AG09319 (cell line): ENCODE measurements at places on chromosomes 2 and 18.

DNA sequence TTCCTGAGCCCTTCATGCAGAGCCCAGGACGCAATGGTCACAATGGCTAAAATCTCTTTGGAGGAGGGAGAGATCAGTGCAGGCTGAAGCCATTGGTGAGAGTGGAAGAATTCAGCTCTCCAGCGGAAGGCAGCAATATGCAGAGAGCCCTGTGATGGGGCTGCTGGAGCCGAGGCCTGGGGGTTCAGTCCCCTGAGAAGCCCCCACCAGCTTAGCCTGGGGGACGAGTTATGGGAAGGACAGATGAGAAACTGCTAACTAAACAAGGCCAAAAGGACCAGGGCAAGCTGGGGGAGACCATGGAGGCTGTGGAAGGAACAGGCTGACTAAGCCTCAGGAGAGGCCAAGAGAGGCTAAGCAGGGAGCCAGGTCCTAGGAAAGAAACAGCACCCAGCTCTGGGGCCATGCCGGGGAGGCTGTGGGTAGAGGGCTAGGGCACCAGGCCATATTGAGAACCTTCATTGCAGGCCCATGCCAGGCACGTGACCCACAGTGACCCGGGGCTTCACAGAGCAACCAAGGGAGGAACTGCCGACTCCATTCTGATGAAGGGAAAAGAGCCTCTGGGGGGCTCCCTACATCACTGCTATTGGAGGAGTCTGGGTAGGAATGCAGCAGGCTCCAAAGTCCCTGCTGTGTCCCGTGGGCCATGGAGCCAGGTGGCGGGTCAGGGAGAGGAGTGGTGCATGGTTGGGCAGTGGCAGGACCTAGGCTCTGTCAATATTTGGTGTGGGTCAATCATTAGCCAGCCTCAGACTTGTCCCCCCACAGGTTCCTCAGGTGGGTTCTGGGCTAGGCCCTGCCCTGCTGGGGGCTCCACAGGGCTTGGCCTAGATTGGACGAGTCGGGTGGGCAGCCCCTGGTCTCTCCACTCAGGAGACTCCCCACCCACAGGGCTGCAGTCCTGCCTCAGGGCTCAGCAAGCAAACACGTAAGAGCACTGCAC is 19.8 kb downstream of the PROC start:
- DNase-seq, result no peak

DNA sequence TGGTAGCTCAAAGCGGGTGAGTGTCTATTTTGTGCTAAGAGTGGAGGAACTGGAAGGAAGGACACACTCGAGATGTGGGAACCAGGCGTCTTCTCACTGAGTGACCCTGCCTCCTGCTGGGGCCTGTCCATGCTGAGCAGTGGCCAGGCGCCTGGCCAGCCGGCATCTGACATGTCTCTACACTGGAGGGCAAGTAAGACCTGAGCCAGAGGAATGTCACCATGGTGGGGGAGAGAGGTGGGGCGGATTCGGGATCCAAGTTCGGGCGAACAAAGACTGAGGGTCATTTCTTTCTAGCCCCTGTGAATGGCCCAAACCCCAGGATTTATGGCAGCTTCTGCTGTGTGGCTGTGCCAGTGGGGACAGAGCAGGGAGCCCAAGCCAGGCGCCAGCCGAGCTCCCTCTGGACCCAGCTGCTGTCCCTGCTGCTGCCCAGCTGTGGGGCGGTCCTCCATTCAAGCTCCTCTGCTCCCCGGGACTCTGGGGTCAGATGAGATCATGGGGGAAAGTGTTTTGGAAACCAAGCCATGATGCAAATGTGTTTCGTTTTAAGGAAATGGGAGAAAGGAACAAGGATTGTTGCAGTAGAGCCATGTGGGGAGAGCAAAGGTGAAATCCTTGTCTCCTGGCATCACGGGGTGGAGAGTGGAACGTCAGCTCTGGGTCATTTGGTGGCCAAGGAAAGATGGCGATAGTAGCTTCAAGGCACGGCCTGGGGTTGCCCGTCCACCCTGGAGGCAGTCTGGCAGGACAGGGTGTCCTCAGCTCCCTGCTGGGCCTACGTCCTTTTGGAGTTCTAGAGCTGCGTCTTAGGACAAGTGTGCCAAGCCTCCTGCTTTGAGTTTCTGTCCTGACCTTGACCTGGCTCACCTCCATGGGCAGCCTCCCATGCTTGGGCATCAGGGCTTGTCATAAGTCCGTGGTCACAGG is 8.1 kb downstream of the ACKR3 start:
- DNase-seq, result no peak

DNA sequence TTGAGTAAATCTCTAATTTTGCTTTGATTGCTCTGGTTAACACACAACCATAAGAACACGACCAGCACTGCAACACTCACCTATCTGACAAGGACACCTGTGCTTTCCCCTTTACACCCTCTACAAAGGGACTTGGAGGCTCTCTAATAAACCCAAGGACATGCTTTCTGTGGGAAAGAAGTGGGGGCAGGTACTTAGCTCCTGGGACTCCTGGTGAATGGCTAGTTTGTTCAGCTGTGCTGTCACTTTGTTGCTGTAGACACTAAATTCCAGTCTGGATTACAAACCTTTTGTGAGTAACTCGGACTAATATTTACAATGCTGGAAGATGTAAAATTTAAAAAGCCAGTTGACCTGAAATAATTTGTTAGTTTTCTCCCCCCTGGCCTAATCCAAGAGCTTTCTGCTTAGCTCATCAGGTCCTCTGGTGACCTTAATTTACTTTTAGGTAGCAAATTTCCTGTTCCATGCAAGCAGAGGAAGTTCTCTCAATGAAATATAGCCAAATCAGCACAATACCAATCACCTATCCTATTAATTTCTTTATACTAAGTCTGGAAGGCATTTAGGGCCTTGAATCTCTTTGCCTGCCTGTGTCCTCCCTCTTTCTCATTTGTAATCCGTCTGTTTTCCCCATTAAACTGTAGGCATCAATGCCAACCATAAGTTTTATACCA is 67.5 kb downstream of the PLCL1 start:
- DNase-seq, result no peak

- no peak for DNase-seq
Measured at GRCh38 chr2:57330447-57330846, 716.2 kb upstream of the VRK2 start.

DNA sequence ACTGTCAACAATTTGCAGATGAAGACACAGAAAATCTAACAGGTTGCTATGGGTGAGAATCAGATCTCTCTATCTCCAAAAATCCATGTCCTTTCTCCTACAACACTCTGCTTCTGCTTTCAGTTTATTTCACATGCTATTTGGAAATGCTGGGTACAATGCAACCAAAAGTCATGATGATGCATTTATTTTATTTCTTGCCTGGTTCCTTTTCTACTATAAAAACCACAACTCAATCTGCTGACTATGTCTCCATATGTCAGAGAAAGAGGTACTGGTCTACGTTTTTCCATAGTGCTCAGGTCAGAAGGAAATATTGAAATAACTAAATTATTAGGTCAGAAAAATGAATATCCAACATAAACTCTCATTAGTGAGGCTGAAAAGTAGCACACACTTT is 20.5 kb downstream of the RAD51AP2 start:
- no peak for DNase-seq

- DNase-seq, result no peak
Measured at GRCh38 chr2:227921648-227922047, 50.2 kb downstream of the DAW1 start.

- no peak for DNase-seq
Measured at GRCh38 chr2:202870431-202871299, 901 bp downstream of the ICA1L start.

DNA sequence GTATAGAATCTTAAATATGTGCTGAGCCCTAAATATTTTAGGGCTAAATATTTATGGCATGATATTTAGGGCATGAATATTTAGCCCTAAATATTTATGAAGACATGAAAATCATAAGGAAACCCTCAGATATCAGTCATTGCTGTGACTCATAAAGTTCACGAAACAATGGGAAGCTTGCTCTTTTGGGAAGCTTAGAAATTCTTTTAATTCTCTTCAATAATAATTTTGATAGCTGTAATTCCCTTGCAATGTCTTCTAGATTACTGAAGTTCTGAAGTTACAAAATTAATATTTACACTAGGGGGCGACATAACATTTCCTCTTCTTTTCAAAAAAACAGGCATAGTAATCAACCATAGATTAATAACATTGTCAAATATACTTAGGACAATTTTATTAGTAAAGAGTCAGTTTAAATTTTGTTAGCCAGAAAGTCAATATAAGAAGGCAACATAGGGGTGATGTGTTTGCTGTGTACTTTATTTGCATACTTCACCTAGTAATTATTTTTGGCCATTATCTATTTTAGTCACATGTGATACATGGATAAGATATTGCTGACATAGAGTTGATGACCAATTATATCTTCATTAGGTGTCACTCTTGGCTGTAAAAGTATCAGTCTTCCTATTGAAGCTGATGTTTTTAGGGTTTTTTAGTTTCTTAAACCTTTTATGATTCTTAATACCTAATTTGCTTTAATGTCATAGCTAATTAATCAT is 13.2 kb downstream of the ZNF804A start:
- DNase-seq, result no peak

DNA sequence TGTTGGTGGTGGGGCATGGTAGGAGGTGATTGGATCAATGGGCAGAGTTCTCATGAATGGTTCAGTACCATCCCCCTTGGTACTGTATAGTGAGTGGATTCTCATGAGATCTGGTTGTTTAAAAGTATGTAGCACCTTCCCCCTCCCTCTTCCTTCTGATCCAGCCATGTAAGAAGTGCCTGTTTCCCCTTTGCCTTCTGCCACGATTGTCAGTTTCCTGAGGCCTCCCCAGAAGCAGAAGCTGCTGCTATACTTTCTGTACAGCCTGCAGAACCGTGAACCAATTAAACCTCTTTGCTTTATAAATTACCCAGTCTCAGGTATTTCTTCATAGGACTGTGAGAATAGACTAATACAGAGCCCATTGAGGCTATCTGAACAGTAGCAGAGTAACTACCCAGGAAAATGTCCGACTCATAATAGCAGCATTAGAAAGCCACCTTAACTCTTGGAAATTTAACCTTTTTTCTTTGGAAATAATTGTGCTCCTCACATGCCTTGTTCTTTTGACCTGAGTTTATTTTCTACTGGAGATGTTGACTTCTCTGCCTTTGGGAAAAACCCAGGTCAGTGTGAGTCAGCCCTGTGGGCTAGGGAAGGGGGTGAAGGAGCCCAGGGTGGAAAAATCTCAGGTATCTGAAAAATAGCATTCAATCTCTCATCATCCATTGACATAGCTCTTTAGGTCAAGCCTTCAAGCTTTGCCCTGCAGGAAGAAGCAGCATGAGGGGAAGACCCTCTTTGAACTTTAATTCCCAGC is 18.1 kb downstream of the CYP1B1 start:
- DNase-seq, result no peak

DNA sequence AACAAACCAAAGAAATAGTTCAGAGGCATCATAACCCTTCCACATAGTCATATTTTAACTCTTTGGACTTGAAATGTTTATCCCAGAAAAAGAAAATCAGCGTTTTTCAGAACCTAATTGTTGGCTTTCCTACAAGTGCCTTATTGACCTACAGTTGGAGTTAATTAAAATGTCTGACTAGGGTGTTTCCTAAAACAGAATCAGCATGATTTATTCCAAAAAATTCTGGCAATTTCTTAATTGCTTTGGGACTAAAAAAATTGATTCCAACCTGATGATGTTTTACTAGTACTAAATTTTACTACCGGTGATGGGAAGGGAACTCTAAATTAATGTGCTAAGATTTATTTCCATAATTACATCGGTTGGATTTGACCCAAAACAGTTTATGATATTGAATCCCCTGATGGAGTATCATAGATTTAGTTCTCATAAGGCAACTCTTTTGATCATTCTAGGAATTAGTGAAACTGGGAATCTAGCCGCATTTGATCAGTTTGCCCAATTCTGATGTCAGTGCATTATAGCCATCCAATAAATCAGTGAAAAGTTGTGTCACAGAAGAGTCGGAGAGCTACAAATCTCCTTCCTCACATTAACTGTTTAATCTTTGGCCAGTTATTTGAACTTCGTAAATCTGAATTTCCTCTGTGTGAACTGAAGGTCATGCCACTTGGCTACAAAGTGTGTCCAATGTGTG is 134.3 kb upstream of the DSEL start:
- DNase-seq, result no peak

- no peak for DNase-seq
Measured at GRCh38 chr18:37741032-37741623, 175.5 kb upstream of the CELF4 start.

DNA sequence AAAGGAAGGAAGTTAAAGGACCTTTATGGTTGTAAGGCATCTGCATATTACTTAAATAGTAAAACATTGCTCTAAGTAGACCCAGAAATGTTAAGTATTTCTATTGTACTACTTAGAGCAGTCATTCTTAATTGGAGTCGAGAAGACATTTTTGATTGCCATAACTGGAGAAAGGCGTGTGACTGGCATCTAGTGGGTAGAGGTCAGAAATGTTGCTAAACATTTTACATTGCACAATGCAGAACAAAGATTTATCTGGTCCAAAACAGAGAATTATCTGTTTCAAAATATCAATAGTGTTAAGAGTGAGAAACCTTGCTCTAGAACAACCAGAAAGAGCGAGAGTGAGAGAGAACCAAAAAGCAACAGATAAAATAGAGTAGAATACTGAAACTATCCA is 23.3 kb upstream of the ROCK1 start:
- no peak for DNase-seq

GRCh38 chr2:240811346-240812300 is 8.4 kb downstream of the KIF1A start:
- no peak for DNase-seq

DNA sequence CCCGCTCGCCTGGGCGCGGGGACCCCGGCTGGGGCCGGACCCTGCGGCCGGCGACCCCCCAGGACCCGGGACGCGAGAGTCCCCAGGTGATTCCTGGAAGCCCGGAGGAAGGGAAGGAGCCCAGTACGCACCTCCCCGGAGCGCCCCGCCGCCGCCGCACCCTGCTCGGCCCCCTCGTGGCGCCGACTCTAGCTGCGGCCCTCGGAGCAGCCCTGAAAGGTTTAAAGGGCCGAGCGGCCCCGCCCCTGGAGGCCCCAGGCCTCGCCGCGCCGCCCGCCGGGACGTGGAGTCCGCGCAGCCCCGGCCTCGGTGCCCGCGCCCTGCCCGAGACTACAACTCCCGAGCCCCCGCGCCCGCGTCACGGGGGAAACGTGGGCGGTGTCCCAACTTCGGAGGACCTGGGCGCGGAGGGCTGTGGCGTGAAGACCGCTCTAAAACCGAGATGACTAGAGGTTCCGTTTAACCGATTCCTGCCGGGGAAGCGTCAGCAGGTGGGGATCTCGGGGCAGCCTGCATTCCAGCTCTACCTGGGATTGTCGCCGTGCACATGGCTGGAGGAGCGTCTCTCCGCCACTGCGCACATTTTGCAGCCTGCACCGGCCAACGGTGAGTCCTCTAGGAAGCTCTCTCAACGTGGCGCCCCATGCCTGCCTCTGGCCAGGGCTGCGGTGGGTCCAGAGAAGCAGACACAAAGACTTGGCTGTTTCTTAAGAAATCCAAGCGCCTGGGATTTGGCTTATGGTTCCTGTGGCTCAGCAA is at the start of gene TMEM150A:
TSS of gene TMEM150A (minus strand) at position 223 of the 759 bp plus-strand sequence. CDS start 750 bp downstream, outside the sequence.
- DNase-seq, result peak; percentile 60

GRCh38 chr18:44679914-44680272 is 795 bp upstream of the SETBP1 start:
- DNase-seq, result no peak

DNA sequence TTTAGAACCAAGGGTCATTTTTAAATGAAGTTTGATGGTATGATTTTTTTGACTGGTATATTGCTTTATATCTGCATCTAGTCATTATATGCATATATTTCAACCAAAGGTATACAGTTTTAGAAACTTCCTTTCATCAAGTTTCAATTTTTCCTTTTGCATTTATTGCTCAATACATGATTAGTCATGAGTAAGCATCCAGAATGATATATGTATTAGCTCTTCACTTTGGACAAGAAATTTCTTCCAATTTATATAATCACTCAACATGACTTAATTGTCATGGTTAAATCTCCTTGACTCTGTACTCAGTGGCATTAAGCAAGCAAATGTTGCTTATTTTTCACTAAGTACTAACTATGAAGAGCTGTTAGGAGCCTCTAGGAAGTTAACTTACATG is 123.6 kb downstream of the PLCL1 start:
- no peak for DNase-seq
